ENCODE measurements at places on chromosomes 1 and 21.

GRCh38 chr1:6906783-6907182 is 121.5 kb downstream of the CAMTA1 start:
- DNase-seq = no peak

- DNase-seq = no peak
Measured at GRCh38 chr1:62428351-62428750, 8.5 kb upstream of the USP1 start.

DNA sequence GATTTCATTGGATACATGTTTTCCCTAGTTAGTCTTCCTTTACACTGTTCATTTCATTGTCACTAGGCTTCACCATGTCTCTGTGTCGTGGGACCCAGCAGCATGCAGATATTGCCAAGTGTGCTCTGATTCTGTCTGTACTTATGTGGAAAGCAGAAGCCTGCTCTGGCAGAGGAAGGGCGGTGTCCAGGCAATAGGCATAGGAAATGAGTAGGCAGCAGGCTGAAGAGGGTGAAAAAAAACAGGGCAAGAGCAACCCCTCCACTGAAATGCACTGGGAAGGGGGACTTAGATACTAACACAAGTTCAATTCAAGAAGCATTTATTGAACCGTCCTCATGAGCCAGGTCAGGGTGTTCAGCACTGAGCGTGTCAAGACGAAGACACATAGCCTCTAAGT is 85.2 kb upstream of the VAV3 start:
- peak; percentile 73 for DNase-seq

GRCh38 chr1:42993502-42994136 is 35.0 kb upstream of the SLC2A1 start:
- peak; percentile 48 for DNase-seq

DNA sequence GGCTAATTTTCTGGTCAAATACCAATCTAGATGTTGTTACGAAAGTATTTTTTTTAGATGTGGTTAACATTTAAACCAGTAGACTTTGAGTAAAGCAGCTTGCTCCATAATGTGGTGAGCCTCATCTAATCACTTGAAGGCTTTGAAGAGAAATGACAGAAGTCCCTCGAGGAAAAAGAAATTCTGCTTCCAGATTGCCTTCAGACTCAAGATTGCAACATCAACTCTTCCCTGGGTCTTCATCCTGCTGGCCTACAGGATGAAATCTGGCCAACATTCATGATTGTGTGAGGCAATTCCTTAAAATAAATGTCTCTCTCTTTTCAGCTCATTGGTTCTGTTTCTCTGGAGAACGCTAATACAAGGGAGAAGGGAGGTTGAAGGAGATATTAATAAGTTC is 32.5 kb upstream of the SSX2IP start:
- DNase-seq = no peak

DNA sequence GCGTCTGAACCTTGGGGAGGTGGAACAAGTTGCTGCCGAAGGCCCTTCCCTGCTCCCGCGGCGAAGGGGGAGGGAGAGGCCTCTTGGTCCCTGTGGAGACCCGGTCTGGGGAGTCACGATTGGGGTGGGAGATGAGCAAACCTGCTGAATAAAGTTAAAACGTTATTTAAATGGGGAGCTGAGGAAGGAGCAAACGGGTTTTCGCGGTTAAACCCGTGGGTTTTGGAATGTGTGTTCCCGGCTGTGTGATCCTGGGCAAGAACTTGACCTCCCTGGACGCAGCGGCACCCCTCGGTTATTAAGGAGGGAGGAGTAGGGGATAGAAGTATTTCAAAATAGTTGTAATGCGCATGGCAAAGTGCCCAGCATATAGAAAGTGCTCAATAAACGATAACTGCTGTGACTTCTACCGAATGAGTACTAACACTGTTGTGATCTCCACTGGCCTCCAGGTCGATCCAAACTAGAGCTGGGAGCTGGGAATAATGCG is 3.4 kb downstream of the FAM110D start:
- no peak for DNase-seq

- no peak for DNase-seq
Measured at GRCh38 chr1:46098027-46098712, 34.3 kb downstream of the PIK3R3 start.

GRCh38 chr1:226921504-226921903 is 18.6 kb upstream of the COQ8A start:
- no peak for DNase-seq

- DNase-seq = no peak
Measured at GRCh38 chr1:151324390-151324930, 2.8 kb downstream of the PI4KB start.

DNA sequence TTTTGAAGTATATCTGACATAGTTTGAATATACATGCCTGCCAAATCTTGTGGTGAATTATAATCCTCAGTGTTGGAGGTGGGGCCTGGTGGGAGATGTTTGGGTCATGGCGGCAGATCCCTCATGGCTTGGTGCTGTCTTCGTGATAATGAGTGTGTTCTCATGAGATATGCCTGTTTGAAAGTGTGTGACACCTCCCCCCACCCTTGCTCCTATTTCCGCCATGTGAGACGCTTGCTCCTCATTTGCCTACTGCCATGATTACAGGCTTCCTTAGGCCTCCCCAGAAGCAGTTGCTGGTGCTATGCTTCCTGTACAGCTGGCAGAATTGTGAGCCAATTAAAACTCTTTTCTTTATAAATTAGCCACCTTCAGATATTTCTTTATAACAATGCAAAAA is 436.6 kb upstream of the BEND5 start:
- no peak for DNase-seq
